ENCODE measurements at places on chromosomes 5 and 9.

DNA sequence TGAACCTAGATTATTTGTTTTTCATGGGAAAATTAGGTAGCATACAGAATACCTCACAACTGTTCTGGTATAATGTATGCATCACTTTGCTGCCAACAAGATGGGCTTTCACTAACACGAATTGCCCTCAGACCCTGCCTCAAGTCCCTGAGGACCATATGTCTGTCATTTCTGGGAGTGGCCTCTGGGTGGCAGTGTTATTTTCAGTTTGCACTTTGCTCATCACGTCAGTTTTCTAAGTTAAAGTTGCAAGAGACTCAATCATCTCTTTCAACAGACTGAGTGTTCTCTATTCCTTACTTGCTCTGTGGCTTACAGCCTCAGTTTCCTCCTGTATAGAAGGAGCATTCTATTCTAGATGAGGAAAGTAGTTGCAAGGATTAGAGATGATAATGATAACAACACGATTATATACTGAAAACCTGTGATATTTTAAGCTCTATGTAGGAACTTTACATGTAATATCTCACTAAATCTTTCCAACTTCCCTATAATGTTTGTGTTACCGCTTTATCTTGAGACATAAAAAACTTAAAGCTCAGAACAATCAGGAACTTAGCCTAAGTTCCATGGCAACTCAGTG lies 55.7 kb downstream of the TSSK1B start:
- DNase-seq = peak; percentile 48

GRCh38 chr9:97907046-97907445 lies 15.3 kb downstream of the TRMO start:
- no peak for DNase-seq

GRCh38 chr5:151961557-151961956 lies 36.9 kb upstream of the GLRA1 start:
- DNase-seq = no peak

- DNase-seq = no peak
Measured at GRCh38 chr5:55913466-55914413, 62.6 kb downstream of the IL31RA start.

DNA sequence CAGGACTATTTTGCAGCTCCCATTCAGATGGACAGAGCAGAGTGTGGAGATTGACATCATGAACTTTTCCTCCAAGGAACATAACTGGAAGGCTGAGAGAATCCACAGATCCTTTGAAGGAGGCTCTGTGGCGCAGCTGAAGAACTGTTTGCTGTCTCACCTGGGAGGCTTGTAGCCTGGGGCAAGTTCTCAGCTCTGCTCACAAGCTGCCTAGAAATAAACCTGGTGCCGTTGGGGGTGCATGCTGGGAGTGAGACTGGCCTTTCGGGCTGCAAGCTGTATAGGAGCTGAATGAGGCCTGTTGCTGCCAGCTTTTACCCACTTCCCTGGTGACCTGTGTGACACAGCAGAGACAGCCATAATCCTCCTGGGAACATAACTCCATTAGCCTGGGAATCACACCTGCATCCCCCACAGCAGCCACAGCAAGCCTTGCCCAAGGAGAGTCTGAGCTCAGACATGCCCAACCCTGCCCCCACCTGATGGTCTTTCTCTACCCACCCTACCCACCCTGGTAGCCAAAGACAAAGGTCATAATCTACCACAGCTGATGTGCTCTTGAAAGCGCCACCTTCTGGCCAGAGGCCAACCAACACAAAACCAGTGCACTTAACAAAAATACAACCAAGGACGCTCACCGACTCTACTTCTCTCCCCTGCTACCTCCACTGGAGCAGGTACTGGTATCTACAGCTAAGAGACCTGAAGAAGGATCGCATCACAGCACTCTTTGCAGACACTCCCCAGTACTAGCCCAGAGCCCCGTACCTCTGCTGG lies 205.1 kb upstream of the MRPS30 start:
- no peak for DNase-seq

DNA sequence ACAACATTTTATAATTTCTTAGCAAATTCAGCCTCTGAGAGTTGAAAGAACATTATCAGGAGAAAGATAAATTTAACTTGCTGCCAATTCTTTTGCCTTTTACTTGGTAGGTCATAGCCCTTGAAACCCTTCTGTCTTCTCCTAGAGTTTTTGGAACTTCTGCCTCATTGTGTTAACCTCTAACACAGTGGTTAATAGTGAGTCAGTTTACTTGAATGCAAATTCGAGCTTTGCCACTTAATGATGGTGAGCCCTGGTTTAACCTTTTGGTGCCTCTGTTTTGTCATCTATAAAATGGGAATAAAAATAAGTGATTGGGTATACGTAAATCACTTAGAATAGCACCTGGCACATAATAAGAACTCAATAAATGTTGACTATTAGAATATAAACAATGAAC lies 1.8 kb upstream of the INIP start:
- DNase-seq = peak; percentile 4

DNA sequence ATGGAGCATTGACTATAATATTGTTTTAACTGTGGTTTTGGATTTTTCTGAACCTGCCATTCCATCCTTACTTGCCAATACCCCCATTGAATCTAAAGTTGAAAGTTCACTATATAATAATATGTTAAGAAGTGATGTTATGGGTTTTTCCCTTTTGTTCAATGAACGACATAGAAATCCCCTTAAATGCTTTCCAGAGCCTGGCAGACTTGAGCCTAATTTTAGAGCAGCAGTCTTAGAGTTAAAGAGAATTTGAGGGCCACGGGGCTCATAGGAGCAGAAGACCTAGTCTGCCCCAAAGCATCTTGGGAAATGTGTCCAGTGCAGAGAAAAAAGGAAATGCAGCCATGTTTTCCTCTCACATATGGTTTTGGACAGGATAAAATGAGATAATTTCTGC lies 146.1 kb upstream of the SLC44A1 start:
- DNase-seq = no peak

GRCh38 chr9:90720621-90721265 lies 78.1 kb upstream of the DIRAS2 start:
- DNase-seq = no peak

DNA sequence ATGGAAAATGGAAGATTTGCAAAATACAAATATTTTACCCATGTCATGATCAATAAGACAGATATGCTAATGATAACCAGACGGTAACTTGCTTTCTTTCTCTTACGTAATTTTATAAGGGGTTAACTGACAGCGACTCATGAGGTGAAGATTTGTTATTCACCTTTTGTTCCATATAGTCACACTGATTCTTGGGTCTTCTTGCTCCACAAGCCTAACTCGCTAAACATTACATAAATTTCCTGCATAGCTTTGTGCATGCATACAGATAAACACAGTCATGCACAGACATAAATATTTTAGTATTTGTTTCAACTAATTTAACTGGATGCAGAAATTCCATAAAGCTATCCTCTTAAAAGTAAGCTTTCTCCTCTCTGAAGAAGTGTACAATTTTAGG lies 225.9 kb downstream of the VPS13A start:
- DNase-seq = peak; percentile 42

GRCh38 chr5:136516637-136517036 lies 151.3 kb upstream of the TRPC7 start:
- DNase-seq = no peak

GRCh38 chr5:111548992-111549649 lies 36.8 kb upstream of the STARD4 start:
- DNase-seq = no peak

DNA sequence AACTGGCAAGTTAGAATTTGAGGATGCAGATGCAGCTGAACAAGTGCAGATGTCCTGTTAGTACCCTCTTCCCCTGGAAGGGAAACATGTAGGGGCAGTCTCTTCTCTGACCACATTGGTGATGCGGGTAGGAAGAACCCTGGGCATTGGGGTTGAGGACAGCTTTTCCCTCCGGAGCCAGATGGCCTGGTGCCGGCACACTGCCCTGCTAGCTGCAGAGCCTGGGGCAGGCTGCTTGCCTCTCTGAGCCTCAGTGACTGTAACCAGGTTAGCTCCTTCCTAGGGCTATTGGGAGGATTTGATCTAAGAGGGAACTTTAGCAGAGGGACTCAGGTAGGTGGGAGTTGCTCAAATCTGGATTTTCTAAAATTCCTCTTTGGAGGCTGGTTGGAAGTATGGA lies 148.4 kb downstream of the HSPA4 start:
- DNase-seq = no peak

- DNase-seq = no peak
Measured at GRCh38 chr9:100294341-100294740, 58.4 kb downstream of the TEX10 start.

GRCh38 chr5:33711094-33711679 lies 180.6 kb downstream of the ADAMTS12 start:
- no peak for DNase-seq

- DNase-seq = no peak
Measured at GRCh38 chr5:146040527-146040926, 64.8 kb downstream of the PLAC8L1 start.

DNA sequence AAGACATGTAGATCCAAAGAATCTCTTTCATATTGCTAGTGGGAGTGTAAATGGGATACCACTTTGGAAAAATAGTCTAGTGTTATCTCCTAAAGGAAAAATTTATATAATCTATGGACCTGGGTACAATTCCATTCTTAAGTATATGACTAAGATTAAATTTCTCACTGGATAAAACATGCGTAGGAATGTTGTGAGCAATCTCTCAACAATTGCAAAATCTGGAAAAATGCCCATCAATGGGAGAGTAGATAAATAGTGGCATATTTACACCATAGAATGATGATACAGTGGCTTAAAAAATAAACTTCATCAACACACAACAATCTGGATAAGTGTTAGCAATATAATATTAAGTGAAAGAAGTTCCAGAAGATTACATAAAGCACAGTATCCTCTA lies 469.5 kb downstream of the MAN2A1 start:
- peak; percentile 79 for DNase-seq

DNA sequence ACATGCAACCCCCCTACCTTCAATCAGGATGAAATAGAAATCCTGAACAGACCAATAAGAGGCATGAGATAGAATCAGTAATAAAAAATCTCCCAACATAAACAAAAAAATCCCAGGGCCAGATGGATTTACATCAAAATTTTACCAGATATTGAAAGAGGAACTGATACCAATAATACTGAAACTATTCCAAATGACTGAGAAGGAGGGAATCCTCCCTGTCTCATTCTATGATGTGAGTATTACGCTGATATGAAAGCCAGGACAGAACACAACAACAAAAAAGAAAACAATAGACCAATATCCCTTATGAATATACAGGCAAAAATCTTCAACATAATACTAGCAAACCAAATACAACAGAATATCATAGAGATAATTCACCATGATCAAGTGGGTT lies 109.0 kb upstream of the SMC2 start:
- no peak for DNase-seq

- no peak for DNase-seq
Measured at GRCh38 chr5:131794586-131794985, 2.2 kb downstream of the FNIP1 start.

DNA sequence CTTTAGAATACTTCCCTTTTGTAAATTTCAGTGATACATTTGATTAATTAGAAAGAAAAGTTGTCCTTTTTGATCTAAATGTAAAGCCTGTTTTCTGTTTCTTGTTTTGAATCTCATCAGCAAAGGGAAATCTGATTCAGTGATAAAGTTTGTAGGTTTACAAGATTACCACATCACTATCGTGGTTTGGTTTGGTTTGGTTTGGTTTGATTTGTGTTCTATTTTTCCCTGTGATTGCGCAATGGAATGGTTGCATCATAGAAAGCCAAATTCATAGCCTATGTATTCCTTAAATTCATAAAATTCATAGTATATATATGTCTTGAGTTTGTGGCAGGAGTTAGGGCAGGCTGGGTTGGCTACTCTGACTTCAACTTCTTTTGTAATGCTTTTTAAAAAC lies 15.2 kb downstream of the SRFBP1 start:
- peak; percentile 73 for DNase-seq

- no peak for DNase-seq
Measured at GRCh38 chr9:72454871-72455491, 66.4 kb upstream of the TMC1 start.

- DNase-seq = no peak
Measured at GRCh38 chr5:6496207-6496584, 47.5 kb downstream of the UBE2QL1 start.

GRCh38 chr9:114015607-114016006 lies 62.5 kb downstream of the AMBP start:
- DNase-seq = no peak

GRCh38 chr9:88829276-88829675 lies 162.0 kb upstream of the S1PR3 start:
- no peak for DNase-seq

DNA sequence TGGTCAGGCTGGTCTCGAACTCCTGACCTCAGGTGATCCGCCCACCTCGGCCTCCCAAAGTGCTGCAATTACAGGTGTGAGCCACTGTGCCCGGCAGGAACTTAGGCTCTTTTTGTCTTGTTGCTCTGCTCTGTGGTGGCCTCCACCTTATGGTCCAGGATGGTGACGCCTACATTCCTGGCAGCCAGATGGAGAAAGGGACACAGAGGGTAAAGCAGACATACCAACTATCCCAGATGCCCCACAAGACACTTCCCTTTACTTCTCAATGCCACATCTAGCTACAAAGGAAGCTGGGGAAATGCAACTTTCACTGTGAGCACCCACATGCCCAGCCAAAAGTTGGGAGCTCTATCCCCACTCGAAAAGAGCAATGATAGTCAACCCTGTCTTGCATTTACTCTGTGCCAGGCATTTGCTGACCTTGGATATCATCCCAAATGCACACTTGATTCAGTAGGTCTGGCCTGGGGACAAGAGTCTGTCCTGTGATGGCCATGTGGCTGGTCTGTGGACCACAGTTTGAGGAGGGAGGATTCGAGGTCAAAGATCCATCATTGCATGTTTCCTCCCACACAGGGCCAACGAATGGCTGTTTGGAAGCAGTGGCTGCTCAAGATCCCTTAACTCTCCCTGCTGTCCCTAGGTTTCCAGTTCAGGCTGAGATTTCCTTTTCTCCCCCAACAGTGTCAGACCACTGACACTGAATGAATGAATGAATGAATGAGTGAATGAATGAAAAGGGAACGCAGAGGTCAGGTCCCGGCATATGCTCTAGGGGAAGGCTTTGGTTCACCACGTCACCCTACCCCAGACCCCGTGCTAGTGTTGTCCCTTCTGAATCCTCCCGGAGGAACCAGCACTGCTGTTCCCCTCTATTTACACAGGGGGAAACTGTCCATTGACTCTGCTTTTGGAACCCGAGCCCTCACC lies 1.4 kb upstream of the ERGIC1 start:
- DNase-seq = no peak

GRCh38 chr5:125537661-125538060 lies 791.2 kb upstream of the ZNF608 start:
- DNase-seq = no peak

GRCh38 chr5:28726815-28727214 lies 1688.4 kb upstream of the CDH9 start:
- no peak for DNase-seq
